ENCODE measurements at places on chromosomes 2 and 18.

GRCh38 chr2:10493634-10494281, 45.6 kb upstream of the ODC1 start:
- no peak for DNase-seq

DNA sequence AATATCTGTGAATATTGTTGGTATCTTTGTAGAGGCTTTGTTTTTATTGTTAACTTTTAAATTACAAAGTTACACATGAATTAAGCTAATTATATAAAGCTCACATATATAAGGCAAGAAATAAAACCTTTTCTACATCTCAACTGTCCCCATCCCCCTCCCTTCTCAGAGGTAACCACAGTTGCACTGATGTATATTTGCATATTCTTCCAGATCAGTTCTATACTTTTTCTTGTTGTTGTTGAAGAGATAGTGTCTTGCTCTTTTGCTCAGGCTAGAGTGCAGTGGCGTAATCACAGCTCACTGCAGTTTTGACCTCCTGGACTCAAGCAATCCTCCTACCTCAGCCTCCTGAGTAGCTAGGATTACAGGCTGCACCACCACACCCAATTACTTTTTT, 36.0 kb upstream of the CDC42EP3 start:
- no peak for DNase-seq

DNA sequence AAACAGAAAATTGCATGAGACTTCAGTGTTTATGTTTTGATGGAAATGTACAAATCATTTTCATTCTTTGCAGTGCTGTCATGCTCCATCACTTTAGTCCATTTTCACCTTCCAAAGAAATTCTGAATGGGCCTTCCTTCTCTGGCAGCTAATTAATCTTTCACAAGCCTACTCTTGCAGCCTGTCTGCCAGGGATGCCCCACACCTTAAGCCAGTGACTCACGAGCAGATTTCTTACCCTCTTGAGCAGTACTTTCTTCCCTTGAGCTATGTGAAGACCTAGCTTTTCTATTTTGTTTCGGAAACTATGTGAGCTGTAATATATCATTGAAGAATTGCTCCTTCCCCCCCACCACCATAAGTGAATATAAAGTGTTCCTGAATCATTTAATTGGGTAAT, 404.3 kb upstream of the VWC2L start:
- no peak for DNase-seq

GRCh38 chr2:31231571-31232302, 2.2 kb upstream of the EHD3 start:
- DNase-seq = no peak

DNA sequence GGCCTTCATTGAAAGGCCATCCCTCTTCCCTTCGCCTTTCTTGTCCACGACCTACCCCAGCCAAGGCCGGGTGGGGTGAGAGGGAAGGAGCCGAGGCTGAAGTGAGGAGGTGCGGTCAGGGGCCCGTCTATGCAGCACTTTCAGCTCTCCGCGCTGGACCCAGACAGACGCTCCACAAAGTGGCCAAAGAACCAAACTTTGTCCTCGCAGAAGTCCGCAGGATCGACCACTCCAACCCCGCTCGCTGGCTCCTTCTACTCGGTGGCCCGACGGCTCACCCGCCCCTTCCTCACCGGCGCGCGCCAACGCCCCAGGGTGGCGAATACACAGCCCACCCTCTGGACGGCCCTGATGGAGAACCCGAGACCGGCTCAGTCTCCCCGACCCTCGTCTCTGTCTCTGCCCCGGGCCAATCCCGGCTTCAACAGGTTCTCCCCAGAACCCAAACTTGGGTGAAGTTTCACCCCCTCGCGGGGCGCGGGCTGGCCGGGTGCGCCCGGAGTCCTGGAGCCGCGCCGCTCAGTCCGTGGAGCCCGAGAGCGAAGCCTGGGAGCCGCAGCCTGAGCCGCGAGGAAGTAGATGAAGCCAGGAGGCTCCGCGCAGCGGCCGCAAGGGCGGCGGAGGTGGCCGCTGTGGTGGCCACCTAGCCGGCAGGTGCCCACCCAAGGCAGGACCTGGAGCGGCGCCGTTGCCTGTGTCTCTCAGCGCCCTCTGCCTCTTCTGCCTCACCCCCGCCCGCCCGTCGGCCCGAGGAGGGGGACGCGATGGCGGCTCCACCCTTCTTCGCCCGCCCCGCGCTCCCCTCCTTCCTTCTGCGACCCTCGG, 26.7 kb upstream of the ALPP start:
- DNase-seq = no peak
